CD4-positive, alpha-beta T cell treated with Interleukin-12 subunit alpha and Interleukin-12 subunit beta, for 1 hour (primary cell): ENCODE measurements at places on chromosomes 16 and 17.

- DNase-seq, result no peak
Observed at GRCh38 chr16:28826141-28826540, 3.3 kb downstream of the ATXN2L start.

DNA sequence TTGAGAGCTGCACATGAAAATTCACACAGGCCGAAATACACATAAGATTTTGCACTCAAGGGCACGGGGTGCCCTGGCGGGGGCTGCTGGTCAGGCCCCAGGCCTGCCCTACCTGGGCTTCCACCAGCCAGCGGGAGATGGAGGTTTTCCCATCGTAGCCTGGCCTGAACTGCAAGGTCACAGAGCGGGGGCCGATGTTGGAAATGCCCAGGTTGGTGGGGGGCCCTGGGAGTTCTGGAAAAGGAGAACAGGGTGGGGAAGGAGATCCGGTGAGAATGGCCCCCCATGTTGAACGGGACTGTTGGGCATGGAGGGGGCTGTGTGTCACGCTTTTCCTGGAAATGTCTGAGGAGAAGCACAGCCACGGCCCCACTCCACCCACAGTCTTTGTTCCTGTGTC is 87.3 kb upstream of the CDC42EP4 start:
- no peak for DNase-seq

DNA sequence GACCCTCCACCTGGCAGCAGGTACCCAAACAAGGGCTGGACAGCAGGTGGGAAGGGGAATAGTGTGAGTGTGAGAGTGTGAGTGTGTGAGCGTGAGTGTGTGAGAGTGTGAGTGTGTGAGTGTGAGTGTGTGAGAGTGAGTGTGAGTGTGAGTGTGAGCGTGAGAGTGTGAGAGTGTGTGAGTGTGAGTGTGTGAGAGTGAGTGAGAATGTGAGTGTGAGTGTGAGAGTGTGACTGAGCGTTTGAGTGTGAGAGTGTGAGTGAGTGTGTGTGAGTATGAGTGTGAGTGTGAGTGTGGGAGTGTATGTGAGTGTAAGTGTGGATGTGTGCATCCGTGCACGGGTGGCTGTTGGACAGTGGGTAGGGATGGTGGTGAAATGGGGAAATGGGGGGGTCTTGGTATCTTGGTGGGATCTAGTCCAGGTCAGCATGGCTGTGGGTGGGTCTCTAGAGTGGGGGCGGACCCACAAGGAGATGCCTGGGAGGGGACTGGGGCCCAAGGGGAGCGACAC is 408 bp downstream of the ADGRG1 start:
- DNase-seq, result no peak

DNA sequence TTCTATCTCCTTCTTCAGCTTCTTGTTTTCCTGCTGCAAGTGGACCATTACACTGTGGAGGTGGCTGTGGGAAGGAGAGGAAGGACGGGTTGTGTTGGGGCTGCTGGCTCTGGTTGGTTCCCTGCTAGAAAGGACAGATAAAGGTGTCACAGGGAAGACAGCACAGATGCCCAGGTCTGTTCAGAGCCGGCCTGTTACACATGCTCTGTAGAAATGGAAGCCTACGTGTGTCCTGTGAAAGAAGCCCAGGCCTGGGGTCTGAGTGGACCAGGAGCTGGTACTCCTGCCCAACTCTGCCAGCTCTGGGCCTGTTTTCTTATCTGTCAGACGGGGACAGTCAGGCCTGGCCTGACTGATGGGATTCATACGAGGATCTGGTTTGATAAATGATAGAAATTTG is 26.4 kb downstream of the DHX38 start:
- DNase-seq, result no peak

DNA sequence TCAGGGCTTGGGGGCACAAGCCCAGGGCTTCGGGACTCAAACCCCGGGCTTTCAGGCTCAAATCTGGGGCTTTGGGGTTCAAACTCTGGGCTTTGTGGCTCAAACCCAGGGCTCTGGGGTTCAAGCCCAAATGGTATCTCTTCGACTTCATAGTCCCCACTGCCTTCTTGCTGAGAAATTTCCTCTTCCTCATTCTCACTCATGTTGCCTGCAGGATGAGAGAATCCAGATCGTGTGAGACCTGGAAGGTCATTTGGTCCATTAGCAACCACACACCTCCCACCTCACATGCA is 576 bp downstream of the ZNF768 start:
- no peak for DNase-seq

DNA sequence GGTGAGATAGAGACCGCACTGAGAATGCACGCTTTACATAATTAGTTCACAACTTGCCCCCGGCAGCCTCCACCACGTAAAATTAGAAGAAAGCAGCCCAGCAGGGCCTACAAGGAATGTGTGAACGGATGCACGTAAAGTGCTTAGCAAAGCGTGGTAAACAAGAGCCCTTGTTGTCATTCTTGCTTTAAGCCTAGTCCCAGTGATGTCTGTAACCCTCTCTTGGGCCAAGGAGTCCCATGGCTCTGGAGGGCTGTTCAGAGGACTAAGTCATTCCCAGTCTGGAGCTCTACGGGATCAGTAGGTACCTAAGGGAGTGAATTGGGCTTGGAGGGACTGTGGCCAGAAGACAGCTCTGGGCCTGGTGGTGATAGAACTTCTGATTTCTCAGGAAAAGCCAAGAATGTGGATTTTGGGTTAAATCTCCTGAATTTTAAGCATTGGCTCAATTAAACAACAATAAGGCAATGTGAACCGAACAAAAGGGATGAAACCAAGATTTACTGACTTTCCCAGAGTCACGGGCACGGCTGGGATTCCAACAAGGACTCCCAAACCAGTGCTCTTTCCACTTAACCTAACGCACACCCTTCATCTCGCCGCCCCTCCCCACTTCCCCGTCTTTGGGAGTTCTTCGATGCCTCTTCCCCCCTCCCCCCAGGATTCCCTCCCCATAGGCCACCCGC is 775 bp upstream of the CHP2 start:
- DNase-seq, result no peak

GRCh38 chr16:71754652-71755051 is 30.2 kb upstream of the PHLPP2 start:
- DNase-seq, result no peak

- DNase-seq, result no peak
Observed at GRCh38 chr16:80265624-80266306, 275.0 kb upstream of the DYNLRB2 start.

DNA sequence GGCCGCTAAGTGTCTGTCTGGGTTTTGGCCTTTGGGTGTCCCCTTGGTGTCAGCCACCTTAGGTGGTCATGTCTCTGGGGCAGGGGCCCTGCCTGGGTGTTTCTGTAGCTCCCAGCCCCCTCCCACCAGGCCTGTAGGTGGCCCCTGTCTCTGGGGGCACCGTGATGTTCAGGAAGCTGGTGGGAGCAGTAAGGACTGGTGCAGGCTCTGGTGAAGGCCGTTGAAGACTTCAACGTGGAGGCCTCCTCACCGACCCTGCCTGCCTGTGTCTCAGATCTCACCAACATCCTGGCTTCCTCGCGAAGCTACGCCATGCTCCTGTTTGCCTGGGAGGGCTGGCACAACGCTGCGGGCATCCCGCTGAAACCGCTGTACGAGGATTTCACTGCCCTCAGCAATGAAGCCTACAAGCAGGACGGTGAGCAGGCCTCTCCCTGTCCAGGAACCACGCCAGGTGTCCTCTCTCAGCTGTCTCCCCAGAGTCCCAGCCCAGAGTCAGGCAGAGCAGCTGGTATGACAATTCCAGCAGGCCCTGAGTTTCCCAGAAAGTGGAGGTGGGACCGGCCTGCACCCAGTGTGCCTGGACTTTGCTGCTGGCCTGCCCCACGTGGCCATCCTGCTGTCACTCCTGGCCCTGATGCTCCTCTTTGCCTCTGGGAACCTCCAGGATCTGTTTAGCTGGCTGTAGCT is 2.8 kb downstream of the ACE start:
- DNase-seq, result no peak

GRCh38 chr17:41522301-41523224 is 3.9 kb upstream of the KRT15 start:
- no peak for DNase-seq

- peak; percentile 86 for DNase-seq
Observed at GRCh38 chr16:74998481-74999218, at the start of gene ZNRF1. ZNRF1 (plus strand) TSS chr16:74999024; CDS start chr16:74999672, 648 bp downstream.

DNA sequence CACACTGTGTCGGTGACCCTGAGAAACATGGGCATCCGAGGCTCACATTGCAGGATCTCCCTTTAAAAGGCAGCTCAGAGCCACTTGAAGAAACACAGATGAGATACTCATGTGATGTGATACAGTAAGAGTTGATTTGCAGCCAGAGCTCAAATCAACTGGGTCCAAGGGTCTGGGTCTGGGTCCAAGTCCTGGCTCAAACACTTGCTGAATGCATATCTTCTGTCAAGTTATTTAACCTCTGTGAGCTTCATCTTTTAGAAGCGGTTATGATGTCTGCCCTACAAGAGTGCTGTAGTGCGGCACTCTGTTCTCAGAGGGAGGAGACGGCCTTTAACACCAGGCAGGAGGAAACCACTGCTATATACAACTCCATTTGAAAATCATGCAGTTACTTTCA is 6.4 kb downstream of the KRT38 start:
- DNase-seq, result no peak

DNA sequence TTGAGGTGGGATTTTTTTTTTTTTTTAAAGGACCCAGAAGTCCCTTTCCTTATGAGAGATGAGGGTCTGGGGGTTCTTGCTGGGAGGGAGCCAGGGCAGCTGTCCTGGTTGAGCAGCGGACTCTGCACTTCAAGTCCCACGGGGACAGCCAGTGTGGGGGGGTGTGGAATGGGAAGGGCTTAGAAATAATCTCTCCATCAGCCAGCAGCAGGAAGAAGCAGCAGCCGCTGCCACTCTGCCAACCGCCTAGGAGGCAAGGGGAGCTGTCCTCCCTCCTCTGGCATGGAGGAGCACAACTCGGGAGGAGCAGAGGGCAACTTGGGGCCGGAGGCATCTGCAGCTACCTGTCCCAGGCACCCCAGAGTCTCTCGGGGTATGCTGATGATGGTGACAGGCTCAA is at the start of gene KCNG4:
Gene KCNG4 (minus strand): TSS at position 104 of the 400 bp plus-strand sequence. CDS start 2,527 bp downstream, outside the sequence.
- DNase-seq, result no peak

- no peak for DNase-seq
Observed at GRCh38 chr16:1397779-1398178, 16.7 kb downstream of the UNKL start.

DNA sequence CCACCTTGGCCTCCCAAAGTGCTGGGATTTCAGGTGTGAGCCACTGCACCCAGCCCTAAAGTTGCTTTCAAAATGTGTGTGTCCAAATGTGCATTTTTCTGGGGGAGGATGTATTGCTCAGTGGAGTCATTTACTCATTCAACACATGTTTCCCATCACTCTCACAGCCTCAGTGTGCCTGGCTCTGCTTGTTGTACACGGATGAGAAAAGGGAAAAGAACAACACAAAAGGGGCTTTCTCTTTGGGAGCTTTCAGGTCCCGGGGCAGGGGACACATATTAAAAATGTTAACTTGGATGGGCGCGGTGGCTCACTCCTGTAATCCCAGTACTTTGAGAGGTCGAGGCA is 1.7 kb upstream of the PPL start:
- DNase-seq, result no peak

GRCh38 chr17:27593232-27593856 is 37.6 kb upstream of the LGALS9 start:
- no peak for DNase-seq

DNA sequence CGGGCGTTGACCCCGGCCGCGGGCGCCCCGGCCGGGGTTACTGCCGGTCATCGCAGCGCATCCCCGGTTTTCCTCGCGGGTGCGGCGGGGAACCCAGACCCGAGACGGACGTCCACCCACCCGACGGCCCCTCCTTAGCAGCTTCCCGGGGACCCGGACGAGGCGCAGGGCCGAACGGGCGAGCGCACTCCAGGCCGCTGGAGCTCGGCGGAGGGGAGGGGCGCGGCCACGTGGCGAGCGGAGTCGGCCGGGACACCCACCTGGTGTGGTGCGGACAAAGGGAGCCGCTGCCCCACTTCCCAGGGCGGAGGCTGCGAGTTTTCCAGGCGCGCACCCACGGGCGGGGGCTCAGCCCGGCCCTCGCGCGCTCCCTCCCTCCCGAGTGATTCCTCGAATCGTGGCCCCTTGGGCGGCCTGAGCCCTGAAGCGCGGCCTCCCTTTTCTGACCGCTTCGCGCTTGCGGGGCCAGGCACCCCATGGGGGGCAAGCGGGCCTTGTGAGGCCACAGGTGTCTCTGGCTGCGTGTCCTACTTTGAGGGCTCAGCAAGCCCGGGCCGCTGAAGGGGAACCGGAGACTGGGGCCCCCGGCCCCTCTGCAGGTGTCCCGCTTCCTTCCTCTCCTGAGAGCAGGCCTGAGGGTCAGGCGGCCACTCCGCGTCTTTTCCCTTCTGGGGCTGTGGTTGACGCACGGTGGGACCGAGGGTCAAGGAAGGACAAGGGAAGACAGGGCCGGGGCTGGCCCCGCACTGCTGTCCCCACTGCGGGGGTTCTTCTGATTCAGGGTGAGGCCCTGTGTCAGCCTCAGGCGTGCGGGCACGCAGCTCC is 1.1 kb upstream of the FASN start:
- DNase-seq, result no peak

DNA sequence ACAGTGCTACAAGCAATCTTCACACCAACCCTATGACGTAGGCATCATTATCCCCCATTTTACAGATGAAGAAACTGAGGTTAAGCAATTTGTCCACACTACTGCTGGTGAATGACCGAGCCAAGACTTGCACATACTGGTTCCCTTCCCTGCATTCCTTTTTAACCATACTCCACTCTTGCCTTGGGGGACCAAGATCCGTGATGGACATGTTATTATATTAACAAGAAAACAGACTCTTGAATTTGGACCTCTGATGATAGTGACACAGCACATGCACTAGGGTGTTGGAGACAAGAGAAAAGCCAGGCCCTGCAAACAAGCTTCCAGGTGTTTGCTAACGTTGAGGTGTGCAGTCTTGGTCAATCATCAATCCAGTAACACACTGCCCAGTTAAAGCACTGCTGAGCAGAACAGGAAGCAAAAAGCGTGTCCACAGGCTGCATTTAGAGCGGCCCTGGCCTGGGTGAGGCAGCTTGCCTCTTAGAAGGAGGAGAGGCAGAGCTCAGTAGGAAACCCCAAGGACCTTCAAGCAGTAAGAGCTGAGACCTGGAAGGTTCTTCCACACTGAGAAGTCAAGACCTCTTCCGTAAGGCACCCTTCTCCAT is 36.7 kb downstream of the HNF1B start:
- DNase-seq, result no peak

GRCh38 chr17:61735807-61736206 is 127.5 kb downstream of the BRIP1 start:
- DNase-seq, result no peak

GRCh38 chr17:31226373-31226772 is 70.7 kb downstream of the OMG start:
- no peak for DNase-seq

DNA sequence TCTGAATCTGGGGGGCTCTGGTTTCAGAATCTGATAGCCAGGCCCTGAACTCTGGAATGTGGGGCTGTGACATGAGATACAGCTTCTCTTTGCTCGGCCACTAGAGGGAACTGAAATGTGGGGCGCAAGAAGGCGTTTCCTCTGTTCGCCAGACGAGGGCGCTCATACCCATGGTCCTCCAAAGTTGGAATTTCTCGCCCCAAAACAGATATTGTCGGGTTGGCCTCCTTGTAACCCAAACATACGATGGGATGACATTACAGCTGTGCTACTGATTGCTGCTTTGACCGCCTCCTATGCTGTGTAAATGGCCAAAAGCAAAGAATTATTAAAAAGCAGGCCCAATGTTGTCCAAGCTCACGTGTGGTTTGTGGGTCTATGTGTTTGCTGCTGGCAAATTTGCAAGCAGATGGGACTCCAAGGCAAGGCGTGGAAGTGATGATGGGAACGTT is 13.1 kb upstream of the MSI2 start:
- DNase-seq, result peak; percentile 80

- no peak for DNase-seq
Observed at GRCh38 chr17:79595471-79595870, 15.4 kb downstream of the RBFOX3 start.
